ENCODE measurements at places on chromosomes 16 and 17.

- DNase-seq, result no peak
These were observed 520.6 kb upstream of the SOX9 start for GRCh38 chr17:71600137-71600789.

DNA sequence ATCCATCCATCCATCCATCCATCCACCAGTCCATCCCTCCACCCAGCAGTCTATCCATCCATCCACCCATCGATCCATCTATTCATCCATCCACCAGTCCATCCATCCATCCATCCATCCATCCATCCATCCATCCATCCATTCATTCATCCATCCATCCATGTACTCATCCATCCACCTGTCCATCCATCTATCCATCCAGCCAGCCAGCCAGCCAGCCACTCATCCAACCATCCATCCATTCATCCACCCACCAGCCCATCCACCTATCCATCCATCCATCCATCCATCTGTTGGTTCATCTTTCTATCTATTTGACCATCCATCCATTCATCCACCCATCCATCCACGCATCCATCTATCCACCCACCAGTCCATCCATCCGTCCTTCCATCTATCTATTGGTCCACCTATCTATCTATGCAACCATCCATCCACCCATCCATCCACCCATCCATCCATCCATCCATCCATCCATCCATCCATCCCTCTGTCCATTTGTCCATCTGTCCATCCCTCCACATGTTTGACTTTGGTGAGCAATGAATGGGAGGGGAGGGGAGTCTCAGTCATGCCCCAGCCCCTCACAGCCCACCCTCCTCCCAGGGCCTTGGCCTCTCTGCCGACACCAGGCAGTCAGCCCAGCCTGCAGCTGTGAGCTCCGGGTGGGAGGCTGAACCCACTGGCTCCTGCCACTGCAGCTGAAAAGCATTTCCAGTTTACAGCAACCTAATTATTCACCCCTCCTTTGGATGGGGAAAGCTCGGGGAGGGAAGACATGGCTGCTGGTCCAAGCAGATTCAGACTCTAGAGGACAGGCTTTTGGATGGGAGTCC, 38.1 kb upstream of the SSTR5 start:
- no peak for DNase-seq

DNA sequence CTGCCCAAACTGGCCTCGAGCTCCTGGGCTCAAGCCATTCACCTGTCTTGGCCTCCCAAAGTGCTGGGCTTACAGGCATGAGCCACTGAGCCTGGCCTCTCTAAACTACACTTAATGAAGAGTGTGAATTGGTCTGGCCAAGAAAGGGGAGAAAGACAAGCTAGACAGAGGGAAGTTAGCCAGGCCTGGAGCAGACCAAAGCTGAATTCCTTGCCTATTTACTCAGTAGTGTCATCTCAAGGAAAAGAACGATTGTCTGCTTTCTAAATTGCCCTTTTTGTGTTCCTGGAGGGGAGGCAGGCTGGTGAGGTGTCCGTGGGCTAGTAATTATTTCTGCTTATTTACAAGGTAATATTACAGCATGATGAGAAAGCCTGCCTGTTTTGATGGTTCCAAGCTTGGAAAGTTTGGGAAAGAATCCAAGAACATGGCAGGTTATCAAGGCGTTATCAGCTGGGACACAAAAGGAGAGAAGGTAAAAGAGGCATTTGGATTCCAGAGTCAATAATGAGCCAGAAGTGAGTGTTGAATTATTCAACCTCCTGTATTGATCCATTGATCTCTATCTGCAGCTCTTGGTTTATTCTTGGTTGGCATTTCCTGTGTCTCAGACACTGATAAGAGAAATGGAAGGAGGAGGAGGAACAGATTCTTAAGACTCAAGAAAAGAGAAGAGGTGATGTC, 6.3 kb upstream of the CBFB start:
- DNase-seq, result no peak

DNA sequence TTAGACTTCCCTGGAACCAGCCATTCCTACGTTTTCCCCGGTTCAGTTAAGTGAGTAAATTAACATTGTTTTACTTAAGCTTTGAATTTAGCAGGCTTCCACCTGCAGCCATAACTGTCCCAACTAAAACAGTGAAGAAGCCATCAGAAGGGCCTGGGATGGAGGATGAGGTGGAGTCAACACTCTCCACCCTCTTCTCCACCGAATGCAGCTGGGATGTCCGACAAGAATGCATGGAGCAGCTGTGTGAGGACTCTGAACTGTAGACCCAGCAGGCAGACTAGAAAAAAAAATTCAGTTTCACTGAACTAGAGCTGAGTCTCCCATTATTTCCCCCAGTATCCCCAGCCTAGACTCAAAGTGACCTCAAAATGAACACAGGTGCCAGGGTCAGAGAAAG, 114.8 kb downstream of the C16orf95 start:
- DNase-seq, result no peak

DNA sequence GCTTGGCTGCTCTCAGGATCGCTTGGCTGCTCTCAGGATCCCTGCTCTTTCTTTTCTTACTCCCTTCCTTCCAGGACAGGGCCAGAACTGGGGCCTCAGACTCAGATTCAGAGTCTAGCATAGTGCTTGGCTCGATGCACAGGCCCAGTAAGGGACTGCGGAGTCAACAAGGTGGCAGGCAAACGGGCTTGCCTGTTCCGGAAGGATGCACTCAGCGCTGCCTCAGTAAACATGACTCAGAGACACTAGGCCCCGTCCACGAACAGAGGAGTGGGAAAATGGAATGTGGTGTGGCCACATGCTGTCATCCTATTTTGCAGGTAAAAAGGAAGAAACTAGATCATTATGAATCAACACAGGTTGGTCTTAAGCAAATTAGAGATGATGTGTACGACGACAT, 9.8 kb downstream of the SPHK1 start:
- DNase-seq, result no peak

GRCh38 chr16:56363181-56363716, 62.1 kb downstream of the AMFR start:
- DNase-seq, result no peak

DNA sequence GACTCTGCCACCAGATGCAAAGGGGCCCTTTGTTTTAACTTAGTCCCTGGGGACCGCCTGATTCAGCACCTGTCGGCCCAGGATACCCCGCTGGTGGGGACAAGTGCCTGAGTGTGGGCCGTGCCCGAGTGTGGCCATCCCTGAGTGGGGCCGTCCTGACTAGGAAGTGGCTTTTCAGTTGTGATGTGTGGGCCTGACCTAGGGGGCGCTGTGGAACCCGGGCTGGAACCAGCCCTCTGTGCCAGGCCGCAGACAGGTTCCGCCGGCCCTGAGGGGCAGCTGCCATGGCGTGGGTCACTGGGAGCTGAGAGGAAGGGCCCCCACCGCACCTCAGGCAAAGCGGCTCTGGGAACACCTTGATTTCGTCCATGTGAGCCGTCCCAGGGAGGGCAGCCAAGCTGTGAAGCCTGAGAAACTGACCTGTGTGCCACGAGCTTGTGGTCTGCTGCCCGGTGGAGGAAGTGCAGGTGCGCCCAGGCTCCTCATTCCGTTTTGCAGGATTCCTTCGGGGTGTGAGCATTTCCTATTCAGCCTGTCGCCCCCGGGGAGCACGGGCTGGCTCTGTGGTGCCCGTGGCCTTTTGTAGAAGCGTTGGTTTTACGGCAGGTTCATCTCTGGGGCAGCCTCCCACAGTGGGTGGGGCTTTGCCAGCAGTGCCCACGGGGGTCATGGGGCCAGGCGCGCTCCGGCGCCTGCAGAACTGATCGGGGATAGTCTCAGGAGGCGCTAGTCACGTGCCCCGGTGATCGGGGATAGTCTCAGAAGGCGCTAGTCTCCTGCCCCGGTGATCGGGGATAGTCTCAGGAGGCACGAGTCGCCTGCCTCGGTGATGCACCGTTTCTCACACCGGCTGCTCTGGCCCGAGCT, 5.3 kb downstream of the RPL13 start:
- peak; percentile 93 for DNase-seq

- DNase-seq, result no peak
These were observed 36.7 kb downstream of the SPAG9 start for GRCh38 chr17:51083981-51084380.

DNA sequence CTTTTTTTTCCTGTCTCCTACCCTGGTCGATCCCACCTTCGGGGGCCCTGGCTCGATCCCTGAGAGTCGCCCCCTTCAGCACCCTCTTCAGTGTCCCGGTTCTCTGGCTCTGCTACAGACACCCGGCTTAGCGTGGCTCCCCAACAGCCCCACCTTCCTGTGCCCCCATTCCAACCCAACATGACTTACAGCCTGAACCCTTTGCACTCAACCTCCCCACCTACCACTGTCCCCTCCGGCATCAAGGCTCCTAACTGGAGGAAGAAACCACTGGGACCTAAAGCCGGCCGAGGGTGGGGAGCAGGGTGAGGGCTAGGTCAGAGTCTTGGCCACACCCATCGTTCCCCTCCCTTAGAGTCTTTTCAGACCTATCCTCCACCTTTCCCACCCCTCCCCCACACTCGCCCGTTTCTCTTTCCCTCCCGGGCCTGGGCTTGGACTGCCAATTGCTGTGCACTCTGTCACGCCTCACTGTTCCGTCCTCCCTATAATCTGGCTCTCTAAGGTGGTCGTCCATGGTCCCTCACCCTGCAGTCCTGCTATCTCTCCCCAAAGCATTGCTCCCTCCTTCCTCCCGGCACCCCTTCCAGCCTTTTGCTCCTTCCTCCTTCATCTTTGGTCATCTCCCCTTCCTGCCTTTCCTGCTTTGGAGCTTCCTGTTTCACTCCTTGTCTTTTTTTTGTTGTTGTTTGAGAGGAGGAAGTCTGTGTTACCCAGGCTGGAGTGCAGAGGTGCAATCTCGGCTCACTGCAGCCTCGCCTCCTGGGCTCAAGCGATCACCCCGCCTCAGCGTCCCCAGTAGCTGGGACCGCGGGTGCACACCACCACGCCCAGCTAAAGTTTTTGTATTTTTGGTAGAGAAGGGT, 890 bp upstream of the CLDN7 start:
- DNase-seq, result peak; percentile 98

GRCh38 chr17:61594294-61594825, 3.3 kb upstream of the NACA2 start:
- no peak for DNase-seq

GRCh38 chr16:86816930-86817625, 238.7 kb downstream of the FOXL1 start:
- no peak for DNase-seq

DNA sequence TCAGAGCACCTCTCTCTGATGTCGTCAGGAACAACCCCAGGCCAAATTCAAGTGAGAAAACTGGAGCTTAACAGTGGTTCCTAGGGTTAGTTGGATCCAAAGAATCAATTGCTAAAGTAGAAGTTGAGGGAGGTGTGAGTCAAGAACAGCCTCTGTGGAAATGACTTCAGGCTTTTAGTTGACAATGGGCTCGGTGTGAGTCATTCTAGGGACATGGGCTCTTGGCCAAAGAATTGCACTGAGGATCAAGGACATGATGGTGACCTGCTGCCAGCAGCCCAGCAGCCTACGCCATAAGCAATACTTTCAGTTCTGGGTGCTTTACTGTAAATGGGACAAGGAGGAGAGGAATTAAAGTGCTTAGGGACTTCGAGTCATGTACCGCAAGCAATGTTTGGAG, 32.1 kb upstream of the SMURF2 start:
- DNase-seq, result no peak

GRCh38 chr16:31267332-31268032, 7.7 kb downstream of the ITGAM start:
- DNase-seq, result peak; percentile 77

DNA sequence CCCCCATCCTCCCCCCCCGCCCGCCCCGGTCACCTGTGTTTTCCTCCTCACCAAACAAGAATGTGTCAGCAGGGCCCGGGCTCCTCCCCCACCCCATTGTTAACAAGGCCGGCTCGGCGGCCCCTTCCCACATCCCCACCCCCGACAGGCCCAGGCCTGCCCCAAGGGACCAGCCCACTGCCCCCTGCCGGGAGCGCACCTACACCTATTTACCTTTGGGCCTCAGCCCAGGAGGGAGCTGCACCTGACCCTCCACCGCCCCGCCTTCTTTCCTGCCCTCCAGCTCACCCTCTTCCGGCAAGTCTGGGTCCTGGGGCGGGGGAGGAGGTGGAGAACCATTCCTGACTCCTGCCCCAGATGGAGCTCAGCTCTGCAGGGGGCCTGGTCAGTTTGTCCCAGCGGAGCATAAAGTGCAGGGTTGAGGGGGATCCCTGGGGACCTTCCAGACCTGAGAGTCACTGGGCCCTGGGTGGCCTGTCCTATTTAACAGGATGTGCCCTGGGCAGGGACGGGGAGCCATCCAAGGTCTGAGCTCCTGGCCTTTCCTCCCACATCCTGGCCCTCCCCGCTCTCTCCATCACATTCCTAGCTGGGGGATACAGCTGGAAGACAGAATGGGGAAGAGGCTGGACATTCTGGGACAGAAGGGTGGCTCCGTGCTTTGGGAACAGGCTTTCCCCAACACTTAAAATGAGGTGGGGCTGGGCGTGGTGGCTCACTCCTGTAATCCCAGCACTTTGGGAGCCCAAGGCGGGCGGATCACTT, 8.3 kb downstream of the FOXJ1 start:
- DNase-seq, result peak; percentile 98

- DNase-seq, result no peak
These were observed 69.7 kb downstream of the CREBBP start for GRCh38 chr16:3810818-3811217.

GRCh38 chr17:79154446-79154845, 79.8 kb downstream of the ENGASE start:
- no peak for DNase-seq

- DNase-seq, result no peak
These were observed 33.9 kb downstream of the CMTM4 start for GRCh38 chr16:66662445-66663194.

GRCh38 chr16:57950382-57950781, 20.5 kb downstream of the CNGB1 start:
- no peak for DNase-seq

DNA sequence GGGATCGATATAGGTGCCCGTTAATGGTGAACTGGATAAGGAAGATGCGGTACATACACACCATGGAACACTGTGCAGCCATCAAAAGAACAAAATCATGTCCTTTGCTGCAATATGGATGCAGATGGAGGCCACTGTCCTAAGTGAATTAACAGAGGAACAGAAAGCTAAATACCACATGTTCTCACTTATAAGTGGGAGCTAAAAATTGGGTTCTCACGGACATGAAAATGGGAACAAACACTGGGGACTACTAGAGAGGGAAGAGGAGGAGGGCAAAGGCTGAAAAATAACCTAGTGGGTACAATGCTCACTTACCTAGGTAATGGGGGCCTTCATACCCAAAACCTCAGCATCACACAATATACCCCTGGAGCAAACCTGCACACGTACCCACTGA, 302.6 kb downstream of the XYLT1 start:
- DNase-seq, result no peak

- no peak for DNase-seq
These were observed 43.7 kb upstream of the GOSR1 start for GRCh38 chr17:30433514-30433913.

DNA sequence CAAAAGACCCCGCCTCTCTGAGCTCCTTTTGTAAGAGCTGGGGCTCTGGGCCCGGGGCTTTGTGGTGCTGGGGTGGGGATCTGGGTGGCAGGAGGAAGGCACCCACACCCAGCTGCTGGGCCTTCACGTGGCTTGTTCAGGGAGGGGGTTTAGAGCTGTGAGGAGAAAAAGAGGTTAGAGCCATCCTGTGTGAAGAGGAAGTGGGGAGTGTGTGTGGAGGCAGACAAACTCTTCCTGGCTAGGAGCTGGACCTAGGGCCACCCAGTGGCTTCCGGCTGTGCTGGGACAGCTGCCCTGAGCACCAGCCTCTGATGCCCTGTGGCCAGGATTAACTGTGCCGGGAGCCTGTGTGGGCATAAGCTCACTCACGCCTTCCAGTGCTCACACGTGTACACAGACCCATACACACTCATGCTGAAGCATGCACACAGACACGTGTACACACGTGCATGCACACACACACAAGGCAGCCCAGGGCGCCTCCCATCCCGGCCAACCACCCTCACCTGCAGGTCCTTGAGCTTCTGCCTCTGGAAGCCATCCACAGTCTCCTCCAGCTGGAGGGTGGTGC, 7.4 kb downstream of the CIBAR2 start:
- no peak for DNase-seq
